ENCODE measurements at places on chromosomes 11 and 22.

- no peak for DNase-seq
These were observed 126.5 kb downstream of the VPREB1 start for GRCh38 chr22:22371031-22371541.

- no peak for DNase-seq
These were observed 119.3 kb downstream of the METTL15 start for GRCh38 chr11:28227460-28227859.

DNA sequence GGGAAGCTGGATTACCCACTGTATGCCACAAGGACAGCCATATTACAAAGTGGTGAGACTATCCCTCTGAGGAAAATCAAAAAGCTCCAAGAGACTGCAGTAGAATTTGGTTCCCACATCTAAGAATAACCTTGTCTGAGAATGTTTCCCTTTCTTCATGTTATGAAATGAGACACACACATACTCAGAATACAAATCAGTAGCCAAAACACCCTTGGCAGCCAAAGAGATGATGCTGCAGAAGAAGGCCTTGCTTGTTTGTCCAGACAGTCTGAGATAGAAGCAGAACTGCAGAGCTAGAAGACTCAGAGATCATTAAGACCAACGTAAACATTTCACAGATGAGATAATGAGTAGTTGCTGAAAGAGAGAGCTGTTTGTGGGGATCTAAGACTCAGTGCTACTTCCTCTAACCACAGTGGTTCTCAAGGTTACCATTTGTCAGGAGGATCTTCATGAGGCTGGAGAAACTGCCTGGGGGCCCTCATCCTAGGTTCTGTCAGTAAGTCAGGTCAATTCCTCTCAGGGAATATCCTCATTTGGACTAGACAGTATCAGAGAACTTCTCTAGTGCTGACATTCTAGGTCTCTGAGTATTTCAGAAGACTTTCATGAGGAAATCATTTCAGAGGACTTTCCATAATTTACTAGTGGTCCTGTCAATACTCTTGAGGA, 38.9 kb downstream of the RELT start:
- no peak for DNase-seq

DNA sequence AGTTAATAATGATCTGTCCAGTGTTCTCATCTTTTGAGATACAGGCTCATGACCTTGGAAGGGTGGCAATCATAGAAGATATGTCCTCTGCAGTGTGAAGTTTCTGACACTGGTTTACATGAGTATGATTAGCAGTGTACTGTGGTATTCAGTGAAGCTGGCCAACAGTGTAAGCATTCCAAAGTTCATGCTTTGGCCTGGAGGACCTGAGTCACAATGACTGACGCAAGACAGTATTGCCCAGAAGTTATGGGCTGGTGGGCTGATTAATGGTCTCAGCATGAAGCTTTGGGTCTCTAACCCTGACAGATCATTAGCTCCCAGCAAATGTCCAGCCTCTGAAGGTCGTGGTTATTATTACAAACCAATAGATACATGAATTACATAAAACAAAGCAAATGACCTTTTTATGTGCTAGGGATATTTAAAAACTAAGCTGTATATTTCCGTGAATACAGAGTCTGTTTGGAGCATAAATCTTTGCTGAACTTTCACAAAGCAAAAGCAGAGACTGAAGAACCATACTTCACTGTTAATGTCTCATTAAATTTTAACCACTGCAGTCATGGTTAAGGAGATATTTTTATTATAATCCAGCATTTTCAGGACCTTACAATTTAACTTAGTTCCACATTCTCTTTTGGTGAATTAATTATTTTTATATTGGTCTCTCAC, 28.3 kb upstream of the USP47 start:
- no peak for DNase-seq

DNA sequence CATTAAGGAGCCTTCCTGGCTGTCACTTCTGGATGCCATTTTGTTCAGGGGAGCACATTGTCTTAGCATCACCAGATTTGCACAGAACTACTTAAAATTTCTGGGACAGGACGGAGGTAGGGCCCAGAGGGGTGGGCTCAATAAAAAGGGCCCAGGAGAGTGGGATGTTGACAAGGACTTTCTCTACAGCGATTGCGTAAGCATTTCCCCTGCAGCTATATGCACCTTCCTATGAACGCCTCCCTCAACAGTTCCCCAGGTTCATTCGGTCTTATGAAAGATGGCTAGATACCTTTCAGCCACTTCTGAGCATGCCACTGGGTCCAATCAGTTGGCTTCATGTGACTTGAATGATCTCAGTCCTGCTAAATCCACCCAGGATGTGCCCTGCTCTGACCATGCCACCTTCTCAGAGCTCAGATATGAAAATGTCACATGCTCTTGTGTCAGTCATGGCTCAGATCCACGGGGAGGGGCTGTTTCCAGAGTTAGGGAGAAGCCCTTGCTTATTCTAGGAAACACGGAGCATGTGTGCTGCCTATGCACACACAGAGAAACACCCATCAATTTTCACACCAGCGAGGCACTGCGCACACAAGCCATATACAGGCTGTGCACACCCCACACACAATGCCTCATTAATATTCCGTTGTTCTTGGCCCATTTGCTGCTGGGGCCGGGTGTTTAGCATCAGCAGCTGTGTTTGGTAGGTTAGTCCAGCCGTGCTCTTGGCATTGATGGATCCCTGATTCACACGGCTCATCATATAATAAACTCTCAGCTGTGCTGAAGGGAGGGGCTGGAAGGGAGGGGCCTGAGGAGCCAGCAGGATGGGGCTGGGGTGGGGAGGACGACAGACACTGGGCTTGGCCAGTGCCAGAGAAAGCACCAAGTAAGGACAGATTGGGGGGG, 52.5 kb upstream of the NNMT start:
- DNase-seq: no peak
